ENCODE measurements at places on chromosomes 6 and 20.

GRCh38 chr20:19466206-19466928 is 253.9 kb downstream of the SLC24A3 start:
- peak; percentile 22 for DNase-seq

- no peak for DNase-seq
Observed at GRCh38 chr6:124888581-124889371, 73.5 kb upstream of the RNF217 start.

DNA sequence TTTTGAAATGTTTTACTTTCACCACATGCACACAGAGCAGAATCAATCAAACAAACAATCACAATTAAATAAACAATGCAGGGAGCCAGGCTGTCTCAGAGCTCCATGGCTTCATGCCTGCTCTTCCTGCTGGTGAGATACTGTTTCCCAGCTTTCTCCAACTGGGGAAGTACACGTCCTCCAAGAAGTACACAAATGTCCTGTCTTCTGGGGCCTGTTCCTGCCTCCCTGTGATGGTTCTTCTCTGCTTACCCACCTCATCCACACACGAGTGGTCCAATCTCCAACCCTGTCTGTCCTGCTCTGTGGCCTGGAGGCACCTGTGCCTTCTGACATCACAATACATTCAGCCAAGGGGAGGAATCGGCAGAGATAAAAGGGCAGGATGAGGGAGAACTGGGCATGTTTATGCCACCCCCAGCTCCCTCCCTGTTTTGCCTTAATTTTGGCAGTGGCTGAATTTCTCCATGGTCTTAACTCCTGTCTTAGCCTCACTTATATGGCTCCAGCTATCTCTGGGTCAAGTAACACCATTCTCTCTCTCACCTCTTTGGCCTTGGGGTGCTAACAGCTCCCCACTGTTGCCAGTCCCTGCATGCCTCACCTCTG is 25.3 kb upstream of the TTPAL start:
- DNase-seq, result no peak

DNA sequence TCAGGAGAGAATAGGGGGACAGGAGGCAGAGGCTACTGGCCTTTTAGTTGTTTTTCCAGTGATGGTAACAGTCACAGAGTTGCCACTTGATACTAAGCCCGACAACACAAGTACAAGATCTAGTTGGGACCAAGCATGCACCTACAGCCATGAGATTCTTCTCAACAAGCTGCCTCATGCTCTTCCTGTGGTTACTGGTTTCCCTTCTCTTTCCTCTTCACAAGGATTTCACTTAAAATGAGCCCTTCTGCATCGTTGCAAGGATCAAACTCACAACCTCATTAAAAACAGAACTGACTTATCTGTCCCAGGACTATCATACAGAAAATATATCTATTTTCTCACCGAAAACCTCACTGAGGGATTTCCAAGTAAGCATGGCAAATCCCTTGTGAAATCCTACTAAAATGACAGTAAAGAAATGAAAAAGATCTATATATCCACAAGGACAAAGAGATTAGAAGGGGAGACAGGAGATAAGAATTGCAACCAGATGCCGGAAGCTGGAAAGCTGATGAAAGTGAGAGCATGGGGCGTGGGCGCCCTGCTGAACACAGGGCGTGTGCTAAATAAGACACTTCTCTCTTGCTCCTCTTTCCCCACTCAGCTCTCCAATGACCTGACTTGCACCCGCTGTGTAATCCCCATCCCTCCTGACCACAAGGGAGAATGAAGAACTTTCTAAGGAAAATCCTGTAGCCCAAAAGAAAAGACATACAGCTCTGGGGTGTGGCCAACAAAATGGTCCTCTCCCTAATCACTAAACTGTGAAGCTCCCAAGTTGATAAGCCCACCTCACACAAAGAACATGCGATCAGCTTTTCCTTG is 13.4 kb downstream of the MTFR2 start:
- DNase-seq, result no peak

- DNase-seq, result no peak
Observed at GRCh38 chr20:62739581-62740285, 31.1 kb downstream of the NTSR1 start.

GRCh38 chr20:23086931-23087411 is 847 bp upstream of the CD93 start:
- no peak for DNase-seq

DNA sequence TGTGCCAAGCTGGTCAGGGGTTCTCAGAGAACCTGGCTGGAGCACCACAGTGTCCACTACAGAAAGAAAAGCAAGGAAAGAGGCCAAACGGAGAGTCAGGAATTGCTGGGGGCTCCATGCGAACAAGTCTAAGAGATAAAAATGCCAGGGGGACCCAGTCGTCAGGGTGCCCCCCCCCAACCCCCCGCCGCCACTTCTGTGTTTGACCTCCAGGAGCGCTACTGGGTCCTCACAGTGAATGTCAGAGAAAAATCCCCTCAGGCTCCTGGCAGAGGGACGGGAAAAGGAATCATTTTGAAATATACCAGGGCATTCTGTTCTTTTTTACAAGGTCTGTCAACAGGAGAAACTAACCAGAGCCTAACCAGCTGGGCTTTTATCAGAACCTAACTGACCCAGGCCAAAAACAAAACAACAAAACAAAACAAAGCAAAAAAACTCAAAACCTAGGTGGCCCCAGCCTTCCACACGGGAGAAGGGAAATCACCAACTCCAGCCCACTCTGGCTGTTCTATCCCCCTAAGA is 17.9 kb upstream of the NELFCD start:
- DNase-seq, result no peak

GRCh38 chr6:144681334-144681733 is 396.2 kb downstream of the UTRN start:
- DNase-seq, result no peak

DNA sequence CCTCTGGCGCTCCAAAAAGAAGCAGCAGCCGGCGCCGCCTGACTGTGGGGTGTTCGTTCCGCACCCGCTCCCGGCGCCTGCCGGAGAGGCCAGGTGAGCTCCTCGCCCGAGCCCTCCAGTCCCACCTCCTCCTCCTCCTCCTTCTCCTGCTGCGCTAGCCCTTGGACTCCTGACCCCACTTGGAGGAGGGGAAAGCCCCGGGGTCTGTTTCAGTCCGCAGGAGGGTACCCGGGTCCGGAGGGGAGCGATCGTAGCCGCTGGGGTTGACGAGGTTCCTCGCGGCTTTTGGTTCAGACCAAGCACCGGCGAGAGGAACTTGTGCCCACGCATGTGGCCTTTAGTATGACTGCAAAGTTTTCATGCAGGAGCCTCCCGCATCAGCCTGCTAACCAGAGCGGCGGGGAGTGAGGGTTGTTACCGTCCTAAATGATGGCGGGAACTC is 493 bp downstream of the CRYBG1 start:
- DNase-seq, result no peak

GRCh38 chr20:64057628-64058498 is 5.1 kb upstream of the TCEA2 start:
- DNase-seq, result no peak

GRCh38 chr20:18363708-18364107 is 75.4 kb downstream of the ZNF133 start:
- no peak for DNase-seq

GRCh38 chr20:527571-527886 is 16.1 kb downstream of the CSNK2A1 start:
- DNase-seq, result no peak

- DNase-seq, result no peak
Observed at GRCh38 chr20:24640686-24641085, 171.3 kb downstream of the SYNDIG1 start.

GRCh38 chr20:25355866-25356265 is 34.8 kb downstream of the ABHD12 start:
- no peak for DNase-seq

GRCh38 chr20:63529180-63529860 is 7.9 kb downstream of the PTK6 start:
- DNase-seq, result no peak

GRCh38 chr20:36129160-36129543 is 25.4 kb upstream of the EPB41L1 start:
- DNase-seq, result no peak

DNA sequence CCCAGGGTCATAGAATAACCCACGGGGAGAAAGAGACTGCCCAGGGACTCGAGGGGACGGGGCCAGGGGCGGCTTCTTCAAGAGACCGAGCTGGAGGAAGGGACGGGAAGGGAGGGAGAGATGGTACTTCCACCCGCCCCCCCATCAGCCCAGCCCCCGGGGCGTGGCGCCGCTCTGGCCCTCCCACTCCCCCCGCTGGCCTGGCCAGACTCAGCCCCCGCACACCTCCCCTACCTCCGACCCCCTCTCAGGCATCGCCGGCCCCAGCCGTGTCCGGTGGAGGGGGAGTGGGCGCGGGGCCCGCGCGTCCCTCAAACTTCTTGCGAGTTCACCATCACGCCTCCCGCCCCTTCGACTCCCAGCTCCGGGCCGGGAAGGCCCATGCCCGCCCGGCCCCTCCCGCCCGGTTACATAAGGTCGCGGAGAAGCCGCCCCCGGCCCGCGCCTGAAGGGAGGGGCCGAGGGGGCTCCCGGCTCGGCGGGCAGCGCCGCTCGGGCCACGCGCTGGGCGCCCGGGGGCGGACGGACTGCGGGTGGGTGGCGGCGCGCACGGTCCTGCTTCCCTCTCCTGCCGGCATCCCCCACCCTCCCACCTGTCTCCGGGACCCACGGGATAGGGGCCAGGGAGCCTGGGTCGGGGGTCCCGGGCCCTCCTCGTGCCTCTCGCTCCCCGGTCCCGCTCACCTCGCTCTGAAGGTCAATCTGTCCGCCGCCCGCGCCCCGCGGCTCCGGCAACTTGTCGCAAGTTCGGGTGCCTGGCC is 562 bp downstream of the TFEB start:
- no peak for DNase-seq

DNA sequence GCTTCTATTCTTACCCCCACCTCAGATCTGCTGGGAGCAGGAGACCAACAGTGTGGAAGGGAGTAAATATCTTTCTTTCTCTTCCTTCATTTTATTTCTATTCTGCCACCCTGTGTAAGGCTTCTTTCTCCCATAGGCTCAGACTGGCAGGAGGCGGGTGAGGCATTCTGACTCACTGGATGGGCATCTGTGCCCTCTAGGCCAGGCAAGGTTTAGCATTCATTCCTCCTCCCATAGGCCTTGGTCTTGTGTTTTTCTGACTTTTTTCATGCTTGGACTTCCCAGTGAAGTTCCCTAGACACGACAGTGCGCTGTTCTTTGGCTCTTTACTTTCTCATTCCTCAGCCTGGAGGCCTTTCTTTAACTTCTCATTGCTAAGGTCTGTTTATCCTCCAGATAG is 235.2 kb downstream of the SYNE1 start:
- DNase-seq, result no peak

DNA sequence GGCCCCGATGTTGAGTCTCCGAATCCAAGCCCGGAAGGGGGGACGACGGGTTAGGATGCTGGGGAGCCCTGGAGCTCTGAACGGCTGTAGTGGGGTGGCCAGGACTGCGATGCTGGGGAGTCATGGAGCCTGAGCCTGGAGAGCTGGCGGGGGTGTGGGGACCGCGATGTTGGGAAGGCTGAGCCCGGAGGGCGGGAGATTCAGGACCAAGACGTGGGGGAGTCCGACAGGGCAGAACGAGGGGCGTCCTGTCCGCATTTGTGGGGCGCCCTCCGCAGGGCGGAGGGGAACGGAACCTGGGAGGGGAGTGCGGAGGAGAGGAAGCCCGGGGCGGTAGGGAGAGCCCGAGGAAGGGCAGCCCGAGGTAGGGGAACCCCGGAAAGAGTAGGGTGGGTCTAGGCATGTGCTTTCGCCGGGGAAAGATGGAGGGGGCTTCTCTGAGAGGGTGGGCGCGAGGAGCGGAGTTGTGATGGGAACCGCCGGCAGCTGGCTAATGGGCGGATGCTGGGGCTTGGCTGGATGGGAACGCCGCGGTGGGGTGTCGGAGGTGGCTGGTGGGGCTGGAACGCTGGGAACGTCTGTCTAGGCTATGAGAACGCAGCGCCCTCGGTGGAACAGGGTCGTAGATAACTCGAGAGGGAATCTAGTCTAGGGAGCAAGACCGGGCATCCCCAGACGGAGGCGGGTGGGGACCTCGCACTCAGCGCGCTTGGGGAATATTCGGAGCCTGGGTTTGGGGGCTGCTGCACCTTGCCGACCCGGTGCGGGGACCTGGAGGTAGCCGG is 684 bp downstream of the PAQR8 start:
- no peak for DNase-seq

GRCh38 chr20:59560588-59561227 is 43.6 kb upstream of the PHACTR3 start:
- DNase-seq, result no peak

- no peak for DNase-seq
Observed at GRCh38 chr6:148044921-148045320, 297.7 kb upstream of the SASH1 start.

DNA sequence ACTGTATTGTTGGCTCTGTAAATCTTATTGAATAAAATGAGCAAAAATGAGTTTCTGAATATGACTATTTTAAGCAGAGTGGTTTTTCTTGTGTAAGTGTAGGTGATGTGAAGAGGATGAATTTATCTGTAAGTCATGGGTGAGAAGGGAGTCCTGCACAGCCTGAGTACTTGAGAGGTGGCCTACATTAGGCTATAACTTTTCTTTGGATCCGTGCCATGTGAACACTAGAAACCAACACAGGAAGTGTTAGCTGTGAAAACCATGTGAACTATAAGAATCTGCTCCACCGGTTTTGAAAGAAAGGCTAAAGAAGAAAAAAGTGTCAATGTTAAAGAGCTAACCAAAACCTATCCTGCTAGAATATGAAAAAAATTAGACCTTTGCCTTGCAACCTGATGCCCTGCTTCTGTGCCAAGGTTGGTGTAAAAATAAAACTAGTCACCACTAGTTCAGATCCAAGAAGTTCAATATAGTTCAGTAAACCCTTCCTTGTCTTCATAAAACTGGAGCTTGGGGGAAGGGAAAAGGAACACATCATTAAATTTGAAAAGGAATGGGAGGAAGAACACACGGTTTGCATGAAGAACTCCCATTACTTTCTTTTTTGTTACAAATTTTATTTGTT is 21.3 kb downstream of the PLCB1 start:
- no peak for DNase-seq

DNA sequence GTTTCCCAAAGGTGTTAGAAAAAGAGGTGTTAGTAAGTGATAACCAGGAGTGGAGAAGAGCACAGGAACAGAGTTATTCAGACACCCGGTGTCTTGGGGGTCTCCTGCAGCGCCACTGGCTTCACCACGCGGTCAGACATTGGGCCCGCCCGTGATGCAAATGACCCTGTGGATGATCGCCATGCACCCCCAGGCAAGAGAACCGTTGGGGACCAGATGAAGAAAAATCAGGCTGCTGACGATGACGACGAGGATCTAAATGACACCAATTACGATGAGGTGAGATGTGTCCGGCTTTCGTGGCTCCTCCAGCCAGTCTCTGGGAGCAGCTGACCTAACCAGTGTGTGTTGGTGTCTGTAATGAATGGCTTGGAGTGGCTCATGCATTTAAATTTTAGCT is 2.0 kb downstream of the PRPF6 start:
- DNase-seq, result no peak

All from vagina (tissue), 2 donors.